ENCODE measurements at places on chromosomes 4 and X.

GRCh38 chrX:31808357-31808756 lies 736.5 kb upstream of the FTHL17 start:
- DNase-seq = no peak

DNA sequence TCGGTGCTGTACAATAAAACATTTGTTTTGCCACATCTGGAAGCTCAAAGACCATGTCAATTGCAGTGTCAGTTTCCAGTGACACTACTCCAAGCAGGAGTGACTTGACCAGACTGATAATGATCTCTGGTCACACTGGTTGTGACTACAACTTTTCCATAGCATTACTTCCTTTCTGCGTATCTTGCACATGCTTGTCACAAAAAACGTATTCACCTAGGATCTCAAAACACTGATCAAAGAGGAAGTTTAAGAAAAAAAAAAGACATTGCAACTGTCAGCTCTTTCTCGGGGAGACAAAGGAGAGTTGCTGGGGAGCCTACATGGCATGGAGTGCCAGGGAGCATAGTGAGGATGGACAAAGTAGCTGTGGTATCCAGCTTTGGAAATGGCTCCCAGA lies 60.6 kb downstream of the OPHN1 start:
- no peak for DNase-seq

DNA sequence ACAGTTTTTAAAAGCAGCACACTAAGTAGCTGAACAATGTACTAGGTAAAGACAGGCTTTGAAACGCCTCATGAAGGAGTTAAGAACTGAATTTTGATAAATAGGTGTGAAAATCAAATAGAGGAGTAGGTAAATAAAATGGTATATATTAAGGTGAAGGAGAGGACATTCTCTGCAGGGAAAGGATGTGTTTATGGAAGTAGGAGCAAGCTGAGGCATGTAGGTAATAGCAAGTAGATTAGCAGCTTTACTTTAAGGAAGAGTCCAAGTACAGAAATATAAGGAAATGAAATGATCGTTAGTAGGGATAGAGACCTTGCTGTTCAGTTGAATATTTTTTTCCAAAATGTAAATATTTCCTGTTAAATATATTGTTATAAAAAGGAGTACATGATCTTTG lies 12.5 kb downstream of the METAP1 start:
- no peak for DNase-seq

GRCh38 chrX:10047133-10047532 lies 80.0 kb downstream of the CLDN34 start:
- DNase-seq = no peak

GRCh38 chr4:120508036-120508435 lies 414.5 kb downstream of the PRDM5 start:
- DNase-seq = no peak

- no peak for DNase-seq
Measured at GRCh38 chrX:120570011-120570600, 9.3 kb upstream of the CUL4B start.

DNA sequence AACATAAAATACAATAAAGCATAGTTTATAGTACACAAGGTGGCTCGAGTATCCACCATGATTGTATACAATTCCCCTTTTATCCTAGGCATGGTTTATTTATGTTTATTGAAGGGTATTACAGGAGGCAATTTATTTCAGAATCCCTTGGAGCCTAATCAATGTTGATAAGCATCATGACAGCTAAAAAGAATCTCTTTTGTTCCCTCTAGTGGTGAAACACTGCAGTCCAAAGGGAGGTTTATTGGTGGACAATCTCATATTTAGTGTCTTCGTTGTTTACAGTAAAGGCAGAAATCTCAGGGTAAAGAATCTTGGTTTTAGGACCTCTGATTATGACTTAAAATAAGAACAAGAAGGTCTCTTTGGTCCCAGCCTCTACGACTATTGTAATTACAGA lies 1712.5 kb downstream of the C4orf33 start:
- DNase-seq = peak; percentile 2

DNA sequence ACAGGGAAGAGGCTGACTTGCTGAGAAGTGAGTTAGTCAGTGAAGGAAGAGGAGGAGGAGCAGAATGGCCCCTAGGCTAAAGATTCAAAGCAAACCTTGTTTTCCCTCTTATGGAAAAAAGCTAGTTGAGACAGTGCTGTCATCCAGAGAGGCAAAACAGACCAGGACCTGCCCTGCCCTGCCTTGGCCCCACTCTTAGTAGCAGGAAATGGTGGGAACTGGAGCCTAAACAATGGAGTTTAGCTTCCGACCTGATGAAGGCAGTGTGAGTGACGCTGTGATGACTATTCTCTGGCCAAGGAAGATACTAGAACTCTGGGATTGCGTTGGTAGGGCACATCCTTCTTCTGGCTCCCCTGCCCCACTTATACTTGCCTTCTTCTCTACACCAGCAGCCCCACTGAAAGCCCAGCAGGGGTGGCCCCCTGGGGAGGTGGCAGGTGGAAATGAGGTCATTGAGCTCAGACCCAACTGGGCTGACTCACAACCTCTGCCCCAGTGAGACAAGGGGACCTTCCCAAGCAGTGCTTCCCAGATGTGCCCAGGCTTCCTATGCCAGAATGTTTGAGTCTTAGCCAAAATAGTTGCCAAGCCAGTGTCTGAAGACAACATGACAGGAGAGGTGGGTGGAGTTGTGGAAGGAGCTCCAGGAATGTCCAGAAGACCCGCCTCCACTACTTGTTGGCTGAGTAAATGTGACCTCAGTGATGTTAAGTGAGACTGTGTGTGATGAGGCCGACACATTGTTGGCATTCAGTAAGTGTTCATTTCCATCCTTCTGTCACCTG lies 38.8 kb downstream of the MSN start:
- no peak for DNase-seq

DNA sequence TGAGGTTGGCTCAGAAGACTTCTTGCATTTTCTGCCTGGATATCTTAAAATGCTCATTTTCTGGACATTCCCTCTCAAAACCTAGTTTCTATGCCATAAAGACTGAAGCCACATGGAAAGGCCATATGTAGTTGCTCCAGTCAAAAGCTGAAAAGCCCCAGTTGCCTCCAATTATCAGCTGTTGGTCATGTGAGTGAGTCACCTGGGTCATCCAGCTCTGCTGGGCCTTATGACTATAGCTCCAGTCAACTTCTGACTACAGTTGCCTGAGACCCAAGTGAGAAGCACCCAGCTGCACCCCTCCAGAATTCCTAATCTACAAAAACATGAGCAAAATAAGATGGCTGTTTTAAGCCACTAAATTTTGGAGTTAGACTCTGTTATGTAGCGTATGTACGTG lies 41.9 kb downstream of the HELQ start:
- no peak for DNase-seq

DNA sequence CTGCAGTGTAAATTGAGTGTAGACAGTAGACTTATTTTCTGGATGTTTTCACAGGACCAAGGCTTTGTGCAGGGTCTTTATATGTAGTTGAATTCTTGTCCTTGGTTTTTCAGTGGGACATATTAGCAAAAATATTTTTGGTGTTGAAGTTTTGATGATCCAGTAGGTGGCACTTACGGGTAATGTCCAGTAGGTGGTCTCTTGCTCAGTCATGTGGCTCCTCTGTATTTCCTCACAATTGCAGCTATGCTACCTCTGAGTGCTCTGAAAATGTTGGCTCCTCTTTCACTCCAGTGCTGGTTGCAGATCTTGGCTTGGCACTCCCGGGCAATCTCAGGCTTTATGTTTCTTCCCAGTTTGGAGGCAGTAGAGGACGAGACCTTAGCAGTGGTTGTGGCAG lies 419.8 kb upstream of the AMOT start:
- no peak for DNase-seq

GRCh38 chr4:135948797-135949196 lies 1583.5 kb downstream of the PCDH18 start:
- no peak for DNase-seq

DNA sequence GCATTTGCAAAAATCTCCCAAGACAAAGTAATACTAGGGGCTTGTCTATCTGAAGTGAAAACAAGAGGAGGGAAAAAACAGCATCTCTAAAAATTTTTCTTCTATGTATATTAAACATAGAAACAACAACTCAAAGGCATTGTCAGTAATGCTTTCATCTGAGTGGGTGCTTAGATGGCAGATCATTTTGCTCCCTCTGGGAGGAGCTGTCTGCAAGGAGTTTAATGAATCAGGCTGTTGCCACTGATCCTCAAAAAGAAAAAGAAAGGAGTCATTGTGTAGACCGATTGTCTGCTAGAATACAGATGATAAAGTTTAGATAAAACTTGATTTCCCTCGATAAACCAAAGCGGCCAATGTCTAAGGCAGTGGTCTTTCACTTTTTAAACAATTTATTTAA lies 49.7 kb upstream of the KLHL8 start:
- peak; percentile 12 for DNase-seq

GRCh38 chr4:40931238-40931637 lies 181.5 kb downstream of the NSUN7 start:
- DNase-seq = no peak

DNA sequence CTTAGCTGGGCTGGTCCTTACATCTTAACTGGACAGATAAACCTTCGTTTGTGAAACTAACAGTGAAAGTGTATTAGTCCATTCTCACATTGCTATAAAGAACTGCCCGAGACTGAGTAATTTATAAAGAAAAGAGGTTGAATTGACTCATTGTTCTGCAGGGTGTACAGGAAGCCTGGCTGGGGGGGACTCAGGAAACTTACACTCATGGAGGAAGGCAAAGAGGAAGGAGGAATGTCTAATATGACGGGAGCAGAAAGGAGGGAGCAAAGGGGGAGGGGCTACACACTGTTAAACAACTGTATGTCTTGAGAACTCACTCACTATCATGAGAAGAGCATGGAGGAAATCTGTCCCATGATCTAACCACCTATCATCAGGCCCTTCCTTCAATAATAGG lies 1566.5 kb upstream of the PCDH7 start:
- no peak for DNase-seq

- no peak for DNase-seq
Measured at GRCh38 chrX:14590216-14590615, 60.9 kb downstream of the GLRA2 start.

- DNase-seq = no peak
Measured at GRCh38 chr4:37982736-37983135, 22.5 kb downstream of the PTTG2 start.

- DNase-seq = no peak
Measured at GRCh38 chrX:46588263-46588662, 14.7 kb downstream of the CHST7 start.

DNA sequence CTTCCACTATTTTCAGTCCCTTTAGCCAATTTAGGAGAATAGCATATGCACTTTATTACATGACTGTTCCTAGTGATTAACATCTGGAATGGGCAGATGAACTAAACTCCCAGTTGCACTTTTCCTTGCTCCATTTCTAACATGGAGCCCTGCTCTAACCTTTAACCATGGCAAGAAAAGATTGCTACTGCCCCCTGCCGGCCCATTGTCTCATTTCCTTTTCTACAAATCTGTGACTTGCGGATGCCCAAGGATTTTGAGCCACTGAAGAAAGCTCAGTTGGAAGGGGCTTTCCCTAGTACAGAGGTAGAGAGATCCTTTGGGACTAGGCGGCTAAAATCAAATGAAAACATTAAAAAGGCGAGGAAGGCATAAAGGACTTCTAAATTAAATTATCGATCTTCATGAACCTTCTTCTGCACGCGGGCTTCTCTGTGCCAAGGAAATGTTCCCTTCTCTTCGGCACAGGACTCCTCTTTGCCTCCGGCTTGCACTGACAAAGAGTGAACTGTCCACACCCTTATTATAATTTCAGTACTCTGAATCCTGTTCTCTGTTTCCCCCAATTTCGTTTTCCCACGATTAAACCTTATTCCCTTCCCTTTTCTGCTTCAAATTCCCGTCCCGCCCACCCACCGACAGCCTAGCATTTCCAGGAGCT lies 577 bp upstream of the GLRA2 start:
- DNase-seq = peak; percentile 71

DNA sequence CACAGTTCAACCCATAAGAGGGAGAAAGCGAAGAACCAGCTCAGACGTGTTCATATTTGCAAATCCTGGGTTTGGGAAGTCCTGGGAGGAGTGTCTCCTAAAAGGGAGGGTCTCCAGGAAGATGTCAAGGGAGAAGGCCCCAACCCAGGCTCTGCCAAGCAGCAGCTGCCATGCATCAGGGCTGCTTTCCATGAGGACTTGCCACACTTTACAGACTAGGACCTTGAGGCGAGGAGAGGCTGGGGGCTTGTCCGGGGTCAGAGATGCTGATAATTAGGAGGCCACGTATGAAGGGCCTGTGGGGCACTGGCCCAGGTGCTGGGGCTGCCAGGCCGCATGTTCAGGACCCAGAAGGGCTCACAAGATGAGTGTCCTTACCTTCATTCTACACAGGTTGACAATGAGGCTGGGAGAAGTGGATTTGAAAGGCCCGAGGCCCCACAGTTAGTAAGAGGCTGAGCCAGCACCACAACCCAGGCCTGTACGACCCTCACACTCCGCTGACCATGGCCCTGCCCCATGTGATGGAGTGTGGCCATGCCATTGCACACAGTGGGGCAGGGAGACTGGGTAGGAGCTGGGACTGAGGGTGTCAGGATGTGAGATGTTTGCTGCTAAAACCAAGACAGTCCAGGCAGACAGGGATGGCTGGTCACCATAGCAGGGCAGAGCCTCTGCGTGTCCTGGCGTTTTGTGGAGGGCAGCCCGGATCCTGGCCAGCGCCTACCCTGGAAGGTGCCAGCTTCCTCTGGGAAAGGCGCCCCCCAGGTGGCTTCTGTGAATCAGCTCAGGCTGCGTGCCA lies 94.8 kb downstream of the PSAPL1 start:
- no peak for DNase-seq

GRCh38 chr4:52202251-52202779 lies 151.2 kb downstream of the SPATA18 start:
- DNase-seq = no peak

DNA sequence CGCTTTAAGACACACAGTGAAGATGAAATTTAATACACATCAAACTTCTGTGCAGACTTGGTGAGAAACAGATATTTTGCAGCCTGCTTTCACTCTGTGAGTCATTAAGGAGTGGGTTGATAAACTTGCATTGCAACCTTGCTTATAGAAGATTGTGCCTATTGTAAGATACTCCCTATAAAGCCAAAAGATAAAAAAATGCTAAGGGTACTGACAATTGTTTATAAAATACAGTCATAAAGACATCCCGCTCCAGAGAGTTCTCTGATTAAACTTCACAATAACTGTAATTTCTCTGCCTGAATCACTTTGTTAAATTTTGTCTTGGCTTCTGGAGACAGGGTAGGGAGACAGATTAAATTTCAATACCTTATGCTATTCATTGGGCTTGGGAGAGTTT lies 49.1 kb downstream of the GALNT7 start:
- no peak for DNase-seq

GRCh38 chr4:145580906-145581305 lies 38.3 kb upstream of the MMAA start:
- DNase-seq = no peak

- no peak for DNase-seq
Measured at GRCh38 chrX:133403984-133404383, 11.3 kb downstream of the GPC4 start.

- no peak for DNase-seq
Measured at GRCh38 chrX:156003486-156004185, 6.1 kb downstream of the IL9R start.
